Stimulated activated CD4-positive, alpha-beta T cell treated with anti-CD3 and anti-CD28 coated beads, Interleukin-2, amount 100 ng/mL, for 24 hours (primary cell): ENCODE measurements at places on chromosomes 1 and 21.

DNA sequence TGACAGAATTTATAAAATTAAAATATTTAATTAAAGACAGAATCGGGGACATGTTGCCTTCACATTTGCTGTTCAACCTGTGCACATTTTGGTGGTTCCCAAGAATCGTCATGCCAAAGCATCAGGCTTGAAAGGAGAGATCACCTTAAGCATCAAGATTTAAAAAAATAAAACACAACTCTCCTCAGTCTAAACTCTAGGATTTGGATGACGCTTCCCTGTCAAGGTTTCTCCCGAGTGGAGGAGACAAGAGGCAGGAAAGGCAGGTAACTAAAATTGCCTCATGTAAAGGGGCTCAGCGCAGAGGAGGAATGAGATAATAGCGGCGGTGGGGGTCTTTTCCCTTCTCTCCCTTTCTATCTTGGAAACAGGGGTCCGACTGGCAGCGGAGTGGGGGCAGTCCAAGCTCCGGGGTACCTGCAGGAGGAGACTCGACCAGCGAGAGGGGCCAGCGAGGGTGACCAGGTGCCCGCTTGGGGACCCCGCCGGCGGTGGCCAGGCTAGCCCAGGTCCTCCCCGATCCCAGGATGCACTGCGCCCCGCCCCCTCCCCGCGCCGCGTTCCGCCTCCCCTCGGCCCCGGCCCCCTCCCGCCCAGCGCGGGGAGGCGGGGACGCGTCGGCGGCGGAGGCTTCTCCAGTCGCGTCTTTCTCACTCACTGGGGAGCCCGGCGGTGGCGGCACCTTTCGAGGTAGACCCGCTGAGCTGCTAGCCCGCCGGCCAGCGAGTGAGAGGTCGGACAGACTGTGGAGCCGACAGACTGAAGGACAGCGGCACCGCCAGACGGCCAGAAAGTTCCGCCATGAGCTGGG lies at the start of gene FNBP1L:
Gene FNBP1L, plus strand, starts transcription at position 638 of the 811 bp plus-strand sequence. Its CDS starts 164 bp downstream, at position 802.
- peak; percentile 63 for DNase-seq

- no peak for DNase-seq
Measured at GRCh38 chr1:156346636-156347035, 8.3 kb downstream of the TSACC start.

DNA sequence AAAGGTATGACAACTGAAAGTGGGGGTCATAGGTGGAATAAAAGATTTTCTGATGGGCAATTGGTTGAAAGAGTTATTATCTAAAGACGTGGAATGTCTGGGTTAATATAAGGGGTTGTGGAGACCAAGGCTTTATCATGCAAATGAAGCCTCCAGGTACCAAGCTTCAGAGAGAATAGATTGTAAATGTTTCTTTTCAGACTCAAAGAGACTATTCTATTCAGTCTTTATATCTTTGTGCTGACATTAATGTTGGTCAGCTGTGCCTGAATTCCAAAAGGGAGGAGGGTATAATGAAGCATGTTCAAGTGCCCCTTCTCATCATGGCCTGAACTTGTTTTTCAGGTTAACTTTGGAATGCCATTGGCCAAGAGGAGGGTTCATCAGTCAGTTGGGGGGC lies 145.3 kb downstream of the SETD4 start:
- DNase-seq, result no peak

- DNase-seq, result no peak
Measured at GRCh38 chr1:167718914-167719691, 2.7 kb upstream of the MPZL1 start.

- no peak for DNase-seq
Measured at GRCh38 chr1:203166192-203166940, 9.3 kb downstream of the MYBPH start.

GRCh38 chr1:72526926-72527325 lies 244.6 kb upstream of the NEGR1 start:
- DNase-seq, result no peak

DNA sequence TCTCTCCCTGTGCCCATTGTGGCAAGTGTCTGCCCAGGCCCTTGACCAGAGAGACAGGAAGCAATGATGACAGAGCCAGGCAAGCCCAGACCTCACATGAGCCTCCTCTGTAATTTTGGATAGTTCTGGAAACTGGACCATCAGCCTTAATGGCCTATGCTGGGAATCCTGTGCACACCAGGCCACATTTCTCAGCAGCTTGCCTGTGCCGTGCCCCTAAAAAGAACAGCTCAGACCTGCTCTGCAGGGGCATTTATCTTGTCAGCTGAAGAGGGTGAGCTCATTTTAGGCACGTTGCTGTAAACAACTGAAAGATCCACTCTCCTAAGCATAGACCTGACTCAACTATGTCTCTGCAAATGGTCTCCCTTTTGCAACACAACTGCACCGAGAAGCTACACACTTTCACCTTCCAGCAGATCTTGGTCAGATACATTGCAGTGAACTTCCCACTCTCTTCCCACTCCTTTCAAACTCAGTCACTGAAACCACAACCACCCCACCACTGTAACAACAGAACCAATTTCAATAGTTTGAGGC lies 53.5 kb upstream of the BACH1 start:
- DNase-seq, result no peak

GRCh38 chr1:20552728-20553445 lies 514 bp downstream of the FAM43B start:
- no peak for DNase-seq

DNA sequence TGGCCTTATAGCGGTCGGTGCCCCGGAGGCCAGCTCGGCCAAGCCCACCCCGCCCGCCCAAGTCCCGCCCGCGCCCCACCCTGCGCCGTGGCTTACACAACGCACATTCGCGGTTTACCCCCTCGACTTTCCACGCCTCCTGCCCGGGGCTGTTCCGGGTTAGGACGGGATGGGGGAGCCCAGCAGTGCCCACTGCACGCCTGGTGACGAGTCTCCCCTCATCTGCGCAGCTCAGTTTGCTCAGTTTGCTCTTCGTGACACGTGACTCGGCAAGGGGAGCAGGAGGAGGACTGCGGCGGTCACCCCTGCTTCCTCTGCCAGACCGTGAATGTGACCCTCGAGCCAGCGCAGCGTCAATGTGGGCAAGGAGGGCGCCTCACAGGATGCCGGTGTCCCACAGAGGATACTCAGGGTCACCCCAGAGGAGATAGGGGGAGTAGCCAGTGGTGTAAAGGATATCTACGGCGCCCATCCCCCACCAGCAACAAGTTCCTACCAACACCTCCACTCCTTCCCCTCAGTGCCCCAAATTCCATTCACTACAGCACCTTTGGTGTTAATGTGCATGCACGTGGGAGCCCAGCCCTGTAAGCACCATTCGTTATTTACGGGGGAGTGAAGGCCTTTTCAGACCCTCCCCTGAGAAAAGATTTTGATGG lies 350 bp upstream of the S100A6 start:
- DNase-seq, result peak; percentile 82

- DNase-seq, result no peak
Measured at GRCh38 chr21:32817208-32817607, 45.7 kb upstream of the PAXBP1 start.

GRCh38 chr1:87197641-87198040 lies 131.0 kb upstream of the LMO4 start:
- DNase-seq, result no peak

- DNase-seq, result no peak
Measured at GRCh38 chr1:65564493-65564892, 144.0 kb downstream of the LEPR start.

GRCh38 chr21:41987310-41987709 lies 22.9 kb downstream of the ZBTB21 start:
- DNase-seq, result no peak

- no peak for DNase-seq
Measured at GRCh38 chr1:28046716-28047115, 41.7 kb downstream of the EYA3 start.

GRCh38 chr1:183778045-183778444 lies 26.9 kb upstream of the RGL1 start:
- no peak for DNase-seq

GRCh38 chr1:154845174-154845573 lies 24.9 kb downstream of the KCNN3 start:
- DNase-seq, result no peak

DNA sequence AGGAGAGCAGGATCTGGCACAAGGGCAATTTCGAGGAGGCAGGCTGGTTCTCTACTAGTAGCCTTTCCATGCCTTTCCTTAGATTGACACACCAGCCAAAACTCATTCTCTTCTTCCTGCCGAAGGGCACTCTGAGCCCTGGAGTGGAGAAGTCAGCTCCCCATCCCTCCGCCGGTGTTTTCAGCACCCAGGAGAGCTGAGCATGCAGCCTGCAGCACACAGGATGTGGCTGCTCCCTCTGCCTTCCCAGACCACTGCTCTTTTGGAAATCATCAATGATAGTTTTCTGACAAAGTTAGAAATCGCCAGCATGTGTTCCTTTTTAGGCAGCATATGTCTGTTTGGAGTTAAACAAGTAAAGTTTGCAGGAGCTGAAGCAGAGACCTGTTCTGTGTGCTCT lies 11.7 kb downstream of the RNU5D-1 start:
- DNase-seq, result no peak

GRCh38 chr1:237279629-237280028 lies 237.6 kb downstream of the RYR2 start:
- DNase-seq, result no peak

GRCh38 chr1:25204797-25205480 lies 27.4 kb downstream of the SYF2 start:
- no peak for DNase-seq

- DNase-seq, result no peak
Measured at GRCh38 chr1:185965870-185966269, 231.7 kb downstream of the HMCN1 start.

GRCh38 chr1:18599704-18600103 lies 30.9 kb upstream of the PAX7 start:
- no peak for DNase-seq

DNA sequence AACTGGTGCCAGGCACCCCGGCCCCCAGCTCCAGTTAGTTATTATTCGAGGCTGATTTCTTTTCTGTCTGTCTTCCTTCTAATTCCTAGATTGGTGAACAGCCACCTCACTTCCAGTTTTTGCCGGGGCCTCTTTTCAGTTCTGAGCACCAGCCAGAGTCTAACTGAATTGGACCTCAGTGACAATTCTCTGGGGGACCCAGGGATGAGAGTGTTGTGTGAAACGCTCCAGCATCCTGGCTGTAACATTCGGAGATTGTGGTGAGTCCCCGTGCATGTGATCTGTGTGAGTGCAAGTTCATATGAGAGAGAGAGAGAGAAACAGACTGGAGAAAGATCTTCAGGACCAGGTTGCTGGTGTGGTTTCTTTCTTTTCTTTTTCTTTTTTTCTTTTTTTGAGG lies 13.5 kb downstream of the NLRP3 start:
- no peak for DNase-seq

GRCh38 chr1:230176871-230177411 lies 109.9 kb downstream of the GALNT2 start:
- DNase-seq, result peak; percentile 10

DNA sequence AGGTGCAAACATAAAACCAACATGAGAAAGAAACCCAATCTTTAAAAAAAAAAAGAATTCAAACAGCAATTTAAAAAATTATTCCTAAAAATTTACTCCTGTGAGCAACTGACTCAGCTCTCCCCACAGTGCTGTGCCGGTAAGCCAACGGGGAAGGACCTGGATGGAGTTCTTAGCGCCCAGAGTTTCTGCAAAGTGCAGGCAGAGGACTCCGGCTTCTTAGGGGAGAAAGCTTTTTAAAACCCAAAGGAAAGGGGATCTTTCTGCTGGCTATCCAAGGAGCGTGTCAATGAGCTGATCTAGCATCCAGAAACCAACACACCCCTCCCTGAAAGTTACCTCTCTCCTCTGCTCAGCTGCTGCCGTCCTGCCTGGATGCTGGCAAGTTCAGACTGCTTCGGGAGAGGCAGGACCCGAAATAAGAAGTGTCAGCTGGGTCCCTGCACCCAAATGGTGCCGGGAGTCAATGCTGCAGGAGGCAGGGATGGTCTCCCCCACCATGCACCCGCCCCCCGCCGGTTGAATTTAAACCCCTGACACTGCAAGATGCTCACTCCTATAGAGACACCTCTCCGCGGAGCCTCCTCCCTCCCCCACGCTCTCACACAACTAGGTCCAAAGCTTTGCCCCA lies 32.2 kb upstream of the H6PD start:
- no peak for DNase-seq

- no peak for DNase-seq
Measured at GRCh38 chr21:38699048-38699447, 106.7 kb upstream of the ETS2 start.

GRCh38 chr1:119895102-119895501 lies 1.2 kb downstream of the ADAM30 start:
- DNase-seq, result no peak

DNA sequence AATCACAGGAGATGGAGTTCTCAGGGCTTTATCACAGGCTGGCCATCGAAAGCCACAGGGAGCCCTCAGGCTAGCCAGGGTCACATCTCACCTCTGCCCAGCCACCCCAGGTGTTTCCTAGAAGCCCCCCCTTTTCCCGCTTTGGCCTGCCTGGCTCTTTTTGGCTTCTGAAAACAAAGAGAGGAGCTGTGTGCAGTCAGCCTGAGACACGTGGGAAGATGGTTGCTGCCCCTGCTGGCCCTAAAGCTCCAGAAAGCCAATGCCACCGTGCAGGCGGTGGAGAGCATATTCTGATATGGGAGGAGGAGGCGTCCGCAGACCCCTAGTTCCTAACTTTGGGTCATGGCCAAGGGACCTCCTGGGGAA lies 18.7 kb upstream of the LBR start:
- no peak for DNase-seq

DNA sequence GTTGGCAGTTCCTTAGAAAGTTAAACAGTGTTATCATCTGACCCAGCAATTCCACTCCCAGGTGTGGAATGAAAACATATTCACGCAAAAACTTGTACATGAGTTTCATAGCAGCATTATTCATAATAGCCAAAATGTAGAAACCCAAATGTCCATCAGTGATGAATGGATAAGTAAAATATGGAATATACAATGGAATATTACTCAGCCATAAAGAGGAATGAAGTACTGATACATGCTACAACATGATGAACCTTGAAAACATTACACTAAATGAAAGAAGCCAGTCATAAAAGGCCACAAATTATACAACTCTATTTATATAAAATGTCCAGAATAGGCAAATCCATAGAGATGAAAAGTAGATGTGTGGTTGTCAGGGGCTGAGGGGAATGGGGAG lies 53.5 kb downstream of the RRAGC start:
- DNase-seq, result no peak
